ENCODE measurements at places on chromosomes 4 and X. TPM values are rescaled to one million over a fixed set of nuclear protein-coding genes. Genes with fewer than 3 reads are reported as not detected.

GRCh38 chrX:11640089-11640488, 25.6 kb downstream of the ARHGAP6 start:
- H3K36me3 ChIP-seq, result no peaks in the 10 kb centered on the region
- no peak overlapping the region for H3K27ac ChIP-seq

DNA sequence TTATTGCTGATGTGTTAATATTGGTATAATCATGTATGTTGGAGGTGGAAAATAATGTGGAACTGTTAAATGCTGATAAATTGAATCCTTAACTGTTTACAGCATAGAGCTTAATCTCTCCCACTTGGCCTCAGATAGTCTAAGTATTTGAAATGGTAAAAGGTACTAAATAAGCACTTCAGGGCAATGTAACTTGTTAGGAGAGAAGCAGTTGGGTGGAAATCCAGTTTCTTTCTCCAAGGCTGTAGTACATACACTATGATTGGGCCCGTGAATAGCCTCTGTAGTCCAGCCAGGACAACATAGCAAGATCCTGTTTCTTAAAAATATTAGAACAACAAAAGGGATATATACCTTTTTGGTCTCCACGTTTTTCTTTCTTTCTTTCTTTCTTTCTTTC, 39.7 kb downstream of the NUDT9 start:
- no peaks in the 10 kb centered on the region for H3K27me3 ChIP-seq
- no peaks in the 10 kb centered on the region for H3K36me3 ChIP-seq
- H3K4me3 ChIP-seq, result no peak overlapping the region
- no peak overlapping the region for H3K27ac ChIP-seq
- H3K4me1 ChIP-seq, result no peaks in the 10 kb centered on the region
- DNase-seq, result no peak

GRCh38 chrX:150766351-150767044, 73.3 kb downstream of the MTMR1 start:
- H3K27ac ChIP-seq, result no peak overlapping the region
- H3K4me1 ChIP-seq, result no peaks in the 10 kb centered on the region
- H3K36me3 ChIP-seq, result no peaks in the 10 kb centered on the region
- no peaks in the 10 kb centered on the region for H3K27me3 ChIP-seq
- DNase-seq, result no peak
- no peak overlapping the region for H3K4me3 ChIP-seq

DNA sequence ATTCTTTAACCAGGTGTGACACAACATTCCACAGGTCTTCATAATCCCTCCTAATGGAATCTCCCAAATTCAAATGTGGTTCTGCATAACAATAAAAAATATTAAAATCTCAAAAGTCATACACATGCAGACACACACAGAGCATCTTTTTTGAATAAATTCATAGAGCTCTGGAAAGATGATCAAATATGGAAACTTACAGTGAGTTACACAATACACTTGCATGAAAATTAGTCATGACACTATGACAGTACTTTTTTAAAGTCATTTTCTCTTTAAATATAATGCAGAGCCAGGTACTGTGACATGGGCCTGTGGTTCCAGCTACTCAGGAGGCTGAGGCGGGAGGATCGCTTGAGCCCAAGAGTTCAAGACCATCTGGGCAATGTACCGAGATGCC, 38.9 kb downstream of the DDX60L start:
- no peaks in the 10 kb centered on the region for H3K27me3 ChIP-seq
- no peaks in the 10 kb centered on the region for H3K4me1 ChIP-seq
- DNase-seq, result no peak
- no peak overlapping the region for H3K27ac ChIP-seq
- peaks cover 14% of the 10 kb centered on the region for H3K36me3 ChIP-seq
- H3K4me3 ChIP-seq, result no peak overlapping the region

- H3K27ac ChIP-seq, result peak overlapping the region; percentile 83
- no peaks in the 10 kb centered on the region for H3K36me3 ChIP-seq
- no peaks in the 10 kb centered on the region for H3K4me1 ChIP-seq
- no peak overlapping the region for H3K4me3 ChIP-seq
Measured at GRCh38 chr4:40953283-40954087, 203.7 kb downstream of the NSUN7 start.

The GAK gene
- 70.6 TPM for total RNA-seq

GRCh38 chrX:40010550-40011321, 87.0 kb downstream of the BCOR start:
- H3K27ac ChIP-seq, result no peak overlapping the region
- H3K4me1 ChIP-seq, result peaks cover 17% of the 10 kb centered on the region
- DNase-seq, result no peak
- H3K27me3 ChIP-seq, result peaks cover 15% of the 10 kb centered on the region
- H3K36me3 ChIP-seq, result no peaks in the 10 kb centered on the region

GRCh38 chr4:15420642-15421041, 7.2 kb upstream of the C1QTNF7 start:
- no peaks in the 10 kb centered on the region for H3K36me3 ChIP-seq
- no peak overlapping the region for H3K4me3 ChIP-seq
- no peak for DNase-seq
- H3K27me3 ChIP-seq, result no peaks in the 10 kb centered on the region

- no peak overlapping the region for H3K27ac ChIP-seq
- no peak for DNase-seq
- H3K27me3 ChIP-seq, result no peaks in the 10 kb centered on the region
- H3K36me3 ChIP-seq, result no peaks in the 10 kb centered on the region
- no peaks in the 10 kb centered on the region for H3K4me1 ChIP-seq
Measured at GRCh38 chrX:14173873-14174272, 144.2 kb upstream of the GEMIN8 start.

- no peaks in the 10 kb centered on the region for H3K36me3 ChIP-seq
- H3K4me3 ChIP-seq, result no peak overlapping the region
- no peaks in the 10 kb centered on the region for H3K4me1 ChIP-seq
- H3K27me3 ChIP-seq, result no peaks in the 10 kb centered on the region
- no peak overlapping the region for H3K27ac ChIP-seq
Measured at GRCh38 chr4:10186228-10187214, 69.9 kb upstream of the WDR1 start.

The NPY1R gene
- total RNA-seq, result not detected

DNA sequence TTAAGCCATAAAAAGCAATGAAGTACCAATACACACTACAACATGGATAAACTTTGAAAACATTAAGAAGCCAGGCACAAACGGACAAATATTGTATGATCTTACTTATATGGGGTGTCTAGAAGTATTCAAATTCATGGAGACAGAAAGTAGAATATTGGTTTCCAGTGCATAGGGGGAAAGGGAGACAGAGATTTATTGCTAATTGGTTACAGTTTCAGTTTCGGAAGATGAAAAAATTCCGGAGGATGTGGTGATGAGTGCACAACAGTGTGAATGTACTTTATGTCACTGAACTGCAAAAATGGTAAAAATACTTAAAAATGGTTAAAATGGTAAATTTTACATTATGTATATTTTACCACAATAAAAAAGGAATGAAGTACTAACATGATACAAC, 5.1 kb upstream of the PRDX4 start:
- H3K27ac ChIP-seq, result no peak overlapping the region
- peaks cover 7% of the 10 kb centered on the region for H3K4me1 ChIP-seq
- no peak overlapping the region for H3K4me3 ChIP-seq
- no peaks in the 10 kb centered on the region for H3K27me3 ChIP-seq

The GPRIN3 gene
- total RNA-seq, result 1.5 TPM

DNA sequence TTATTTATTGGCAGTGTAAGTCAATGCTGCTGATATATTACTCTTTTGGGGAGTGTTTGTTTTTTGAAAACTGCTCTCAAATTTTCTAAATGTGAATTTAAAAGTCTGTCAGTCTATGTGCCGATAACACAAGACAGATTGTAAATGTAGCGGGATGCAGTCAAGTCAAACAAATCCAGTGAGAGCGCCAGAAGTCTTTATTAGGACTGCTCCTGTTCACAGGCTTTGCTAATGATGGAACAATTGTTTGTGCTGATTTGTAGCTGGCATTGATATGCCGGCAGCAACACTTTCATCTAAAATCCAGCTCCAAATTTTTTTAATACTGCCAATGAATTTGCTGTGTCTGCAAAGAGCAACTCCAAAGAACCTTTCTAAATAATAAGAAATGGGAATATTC, 78.7 kb upstream of the TET2 start:
- H3K4me1 ChIP-seq, result no peaks in the 10 kb centered on the region
- H3K4me3 ChIP-seq, result no peak overlapping the region
- no peaks in the 10 kb centered on the region for H3K27me3 ChIP-seq
- DNase-seq, result no peak
- H3K36me3 ChIP-seq, result no peaks in the 10 kb centered on the region
- H3K27ac ChIP-seq, result no peak overlapping the region

DNA sequence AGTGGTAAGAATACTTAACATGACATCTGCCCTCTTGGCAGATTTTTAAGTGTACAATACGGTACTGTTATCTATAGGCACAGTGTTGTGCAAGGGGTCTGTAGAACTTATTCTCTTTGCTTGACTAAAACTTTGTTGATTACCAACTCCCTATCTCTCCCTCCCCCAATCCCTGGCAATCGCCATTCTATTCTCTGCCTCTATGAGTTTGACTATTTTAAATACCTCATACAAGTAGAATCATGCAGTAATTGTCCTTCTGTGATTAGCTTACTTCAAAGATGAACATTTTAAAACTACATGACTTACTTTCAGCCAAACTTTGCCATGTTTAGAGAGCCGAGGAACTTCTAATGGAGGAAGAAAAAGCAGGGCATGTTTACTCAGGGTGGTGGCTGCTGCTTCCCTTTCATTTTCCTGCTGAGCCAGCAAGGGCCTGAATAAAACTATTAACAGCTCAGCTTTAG, 62.4 kb downstream of the APOO start:
- H3K27ac ChIP-seq, result peak overlapping the region; percentile 75
- H3K4me1 ChIP-seq, result no peaks in the 10 kb centered on the region
- H3K27me3 ChIP-seq, result no peaks in the 10 kb centered on the region
- no peak for DNase-seq
- H3K36me3 ChIP-seq, result no peaks in the 10 kb centered on the region
- H3K4me3 ChIP-seq, result no peak overlapping the region

The STS gene
- 1.8 TPM for total RNA-seq

- DNase-seq, result no peak
- H3K27ac ChIP-seq, result no peak overlapping the region
- no peaks in the 10 kb centered on the region for H3K36me3 ChIP-seq
Measured at GRCh38 chr4:27357283-27357682, 496.6 kb downstream of the STIM2 start.

GRCh38 chrX:41630091-41630490, 58.7 kb upstream of the GPR34 start:
- H3K4me3 ChIP-seq, result no peak overlapping the region
- no peak overlapping the region for H3K27ac ChIP-seq
- no peaks in the 10 kb centered on the region for H3K27me3 ChIP-seq
- no peak for DNase-seq
- H3K4me1 ChIP-seq, result no peaks in the 10 kb centered on the region

DNA sequence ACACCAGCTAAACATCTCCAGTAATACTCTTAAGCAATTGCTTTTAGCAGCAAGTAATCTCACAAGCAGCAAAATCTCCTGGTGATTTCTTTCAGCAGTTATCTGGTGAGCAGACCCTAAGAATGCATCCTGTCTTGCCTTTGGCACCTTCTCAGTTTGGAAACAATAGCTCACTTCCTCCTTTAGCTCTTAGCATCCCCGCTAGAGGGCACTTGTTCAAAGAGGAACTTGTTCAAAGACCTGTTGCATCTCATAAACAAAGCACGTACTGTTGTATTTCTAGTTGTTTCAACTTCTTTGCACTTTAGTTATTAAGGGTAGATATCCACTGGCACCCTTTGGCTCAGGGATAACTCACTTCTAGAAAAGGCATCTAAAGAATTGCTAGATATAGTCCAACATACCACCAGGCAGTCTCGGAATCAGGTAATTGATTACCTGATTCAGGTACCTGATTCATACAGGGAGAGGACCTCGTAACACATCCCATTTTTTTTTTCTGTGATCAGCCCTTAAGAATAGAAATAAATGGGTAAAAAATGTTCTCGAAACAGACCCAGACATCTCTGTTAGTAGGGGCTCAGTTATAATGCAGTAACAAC, 81.9 kb upstream of the QRFPR start:
- no peak overlapping the region for H3K4me3 ChIP-seq
- no peak for DNase-seq
- no peaks in the 10 kb centered on the region for H3K27me3 ChIP-seq
- H3K36me3 ChIP-seq, result no peaks in the 10 kb centered on the region
- no peak overlapping the region for H3K27ac ChIP-seq
- H3K4me1 ChIP-seq, result no peaks in the 10 kb centered on the region

The GNRHR gene
- 0.75 TPM for total RNA-seq

DNA sequence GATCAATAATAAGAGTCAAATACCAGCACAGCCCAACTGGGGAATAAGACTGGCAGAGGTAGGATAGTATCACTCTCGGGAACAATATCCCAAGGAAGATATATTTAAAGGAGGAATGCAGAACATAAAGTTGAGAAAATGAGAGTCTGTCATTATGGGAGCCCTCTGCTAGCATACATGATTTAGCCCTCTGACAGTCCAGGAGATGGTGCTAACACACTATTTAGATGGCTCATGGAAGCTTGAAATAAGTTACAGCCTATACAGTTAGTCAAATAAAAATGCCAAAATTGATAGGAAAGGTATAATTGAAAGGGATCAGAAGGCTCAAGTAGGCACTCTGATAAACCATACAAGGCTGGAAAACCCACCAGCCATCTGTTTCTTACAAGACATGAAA, 201.0 kb upstream of the NEIL3 start:
- H3K4me3 ChIP-seq, result no peak overlapping the region
- DNase-seq, result no peak
- no peak overlapping the region for H3K27ac ChIP-seq

DNA sequence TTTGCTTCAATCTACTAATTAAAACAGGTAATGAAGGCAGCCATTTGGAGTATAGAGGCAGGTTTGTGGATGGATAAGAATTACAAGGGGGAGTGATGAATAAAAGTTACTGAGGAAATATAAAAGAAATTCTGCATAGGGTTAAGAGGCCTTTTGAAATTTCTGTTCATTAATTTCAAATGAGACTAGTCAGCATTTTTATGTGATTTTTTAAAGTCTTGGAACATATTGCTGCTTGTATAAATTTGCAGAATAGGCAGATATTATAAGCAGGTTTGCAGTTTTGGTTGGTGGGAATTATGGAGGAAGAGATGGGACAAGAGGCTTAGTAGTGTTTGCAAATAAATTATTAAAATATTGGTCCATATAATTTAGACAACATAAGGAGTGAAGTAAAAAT, 750.4 kb upstream of the AGA start:
- H3K27ac ChIP-seq, result no peak overlapping the region
- H3K27me3 ChIP-seq, result no peaks in the 10 kb centered on the region
- no peaks in the 10 kb centered on the region for H3K36me3 ChIP-seq
- no peak overlapping the region for H3K4me3 ChIP-seq
- DNase-seq, result no peak

The MAGIX gene
- total RNA-seq, result 7.2 TPM

DNA sequence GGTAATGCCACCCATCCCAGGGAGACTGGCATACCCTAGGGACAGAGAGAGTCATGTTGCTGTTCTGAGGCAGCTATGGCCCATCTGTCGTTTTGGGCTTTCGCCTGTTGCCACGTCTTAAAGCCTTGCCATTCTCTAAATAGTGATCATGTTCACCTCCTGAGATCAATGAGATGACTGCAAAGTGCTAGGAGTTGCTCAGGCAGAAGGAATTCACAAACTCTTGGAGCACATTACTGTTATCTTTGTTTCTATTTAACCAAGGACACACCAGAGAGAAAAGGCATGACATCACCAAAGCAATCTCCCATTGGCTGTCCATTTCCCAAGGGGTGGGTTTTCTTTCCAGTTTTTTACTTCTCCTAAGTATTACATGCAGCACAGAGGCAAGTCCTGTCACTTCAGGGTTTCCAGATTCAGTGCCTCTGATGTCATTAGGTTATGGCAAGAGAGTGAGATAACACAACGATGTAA, 37.1 kb upstream of the SETD7 start:
- DNase-seq, result no peak
- no peak overlapping the region for H3K4me3 ChIP-seq

The GLOD5 gene
- total RNA-seq, result not detected

The FAM9C gene
- total RNA-seq, result not detected

The NUP62CL gene
- total RNA-seq, result 5.5 TPM

The HHIP gene
- not detected for total RNA-seq

GRCh38 chrX:132615391-132616131, 126.7 kb upstream of the MBNL3 start:
- no peaks in the 10 kb centered on the region for H3K36me3 ChIP-seq
- H3K4me3 ChIP-seq, result no peak overlapping the region
- H3K27ac ChIP-seq, result no peak overlapping the region

Measured in esophagus squamous epithelium (tissue), 5 donors.